ENCODE measurements at places on chromosomes 4 and X.
A peak's percentile ranks its signal among the peaks of the same experiment; 100 is the strongest.

DNA sequence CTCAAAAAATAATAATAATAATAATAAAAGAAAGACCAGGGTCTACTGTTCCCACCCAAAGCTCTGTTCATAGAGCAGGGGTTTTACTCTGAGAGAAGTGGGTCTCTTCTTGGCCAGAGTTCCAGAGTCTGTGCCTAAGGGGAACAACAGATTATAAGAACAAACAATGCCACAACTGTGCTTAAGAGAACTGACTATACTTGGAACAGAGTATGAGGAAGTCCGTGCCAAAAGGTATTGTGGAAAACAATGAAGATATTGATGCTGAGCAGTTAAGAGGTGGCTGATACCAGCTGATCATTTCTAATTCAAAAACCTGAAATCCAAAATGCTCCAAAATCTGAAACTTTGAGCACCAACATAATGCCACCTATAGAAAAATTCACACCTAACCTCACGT is 229.6 kb downstream of the FBXO8 start:
- no peak for DNase-seq

- DNase-seq: peak; percentile 54
These were observed 4.4 kb downstream of the RBPJ start for GRCh38 chr4:26325191-26325590.

DNA sequence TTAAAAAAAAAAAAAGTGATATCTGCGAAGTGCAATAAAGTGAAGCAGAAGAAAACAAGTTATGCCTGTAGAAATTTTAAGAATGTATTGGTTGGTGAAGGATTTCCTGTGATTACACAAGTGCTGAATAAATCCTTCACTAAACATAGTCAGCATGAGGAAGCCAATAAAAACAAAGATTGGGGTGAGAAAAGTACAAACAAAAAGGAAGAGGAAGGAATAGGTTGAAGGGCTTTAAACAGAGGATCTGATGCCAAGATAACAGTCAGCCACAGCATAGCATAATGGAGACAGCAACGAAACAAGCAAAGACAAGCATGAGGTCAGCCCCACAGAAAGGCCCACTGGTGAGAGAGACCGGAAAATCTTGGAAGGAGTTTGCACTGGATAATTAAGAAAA is 372.2 kb downstream of the ADAM29 start:
- DNase-seq: peak; percentile 45

- no peak for DNase-seq
These were observed 232.0 kb downstream of the SNCA start for GRCh38 chr4:89604951-89605350.

DNA sequence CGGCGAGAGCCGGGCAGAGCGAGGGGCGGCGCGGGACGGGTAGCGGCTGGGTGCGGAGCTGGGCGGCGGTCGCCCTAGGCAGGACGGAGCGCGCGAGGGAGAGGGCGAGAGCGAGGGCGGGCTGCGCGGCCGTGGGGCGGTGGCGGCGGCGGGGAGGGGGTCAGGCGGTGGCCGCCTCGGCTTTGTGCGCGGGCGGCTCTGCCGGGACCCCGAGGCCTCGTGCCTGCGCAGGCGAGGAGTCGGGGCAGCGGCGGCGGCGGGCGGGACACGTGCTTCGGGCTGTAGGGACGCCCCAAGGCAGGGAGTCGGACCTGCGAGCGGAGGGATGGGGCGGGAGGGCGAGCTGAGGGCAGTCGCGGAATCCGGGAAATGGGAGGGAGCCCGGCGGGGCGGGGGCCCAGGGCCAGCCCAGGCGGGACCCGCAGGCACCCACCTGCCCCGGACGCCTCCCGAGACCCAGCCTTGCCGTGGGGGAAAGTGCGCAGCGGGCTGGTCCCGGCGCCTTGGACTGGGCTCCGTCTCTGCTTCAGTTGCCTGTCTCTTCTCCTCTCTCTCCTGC is 465 bp downstream of the BMPR1B start:
- DNase-seq: peak; percentile 32

- no peak for DNase-seq
These were observed 48.4 kb downstream of the RWDD4 start for GRCh38 chr4:183610613-183611012.

Measured in fibroblast of skin of right quadriceps (primary cell).